Inflammatory macrophage (primary cell): ENCODE measurements at places on chromosomes 3 and 15.

DNA sequence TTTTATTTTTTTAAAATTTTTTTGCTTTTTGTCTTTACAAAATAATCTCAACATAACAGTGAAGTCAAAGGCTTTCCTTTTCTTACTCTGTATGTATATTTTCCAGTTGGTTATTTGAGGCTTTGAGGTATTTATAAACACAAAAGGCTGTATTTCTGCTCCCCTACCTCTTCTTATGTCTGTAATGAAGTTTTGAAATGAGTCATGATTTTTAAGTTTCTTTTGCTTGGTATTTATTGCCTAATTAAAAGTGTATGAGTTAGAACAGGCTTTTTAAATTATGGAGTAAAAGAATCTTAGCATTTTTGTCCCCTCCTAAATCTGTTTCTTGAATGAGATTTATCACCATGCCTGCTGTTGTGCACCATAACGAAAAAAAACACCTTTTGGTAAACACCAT, 66.0 kb downstream of the DCUN1D1 start:
- DNase-seq, result no peak

- DNase-seq, result peak; percentile 93
These were observed 286.0 kb upstream of the SUCLG2 start for GRCh38 chr3:67940210-67940952.

GRCh38 chr15:33656168-33656567, 312.1 kb upstream of the CHRM5 start:
- DNase-seq, result peak; percentile 10

GRCh38 chr3:142009029-142009428, 132.6 kb downstream of the ATP1B3 start:
- DNase-seq, result no peak

- DNase-seq, result no peak
These were observed 240.6 kb downstream of the OTOL1 start for GRCh38 chr3:161737171-161737570.

- no peak for DNase-seq
These were observed 181.0 kb upstream of the FEZF2 start for GRCh38 chr3:62554264-62554799.

GRCh38 chr15:64681424-64682024, 93.9 kb downstream of the RBPMS2 start:
- peak; percentile 40 for DNase-seq

GRCh38 chr3:159238646-159239045, 436.8 kb downstream of the MFSD1 start:
- DNase-seq, result no peak
